ENCODE measurements at places on chromosomes 1 and 21.
A peak's percentile ranks its signal among the peaks of the same experiment; 100 is the strongest.

DNA sequence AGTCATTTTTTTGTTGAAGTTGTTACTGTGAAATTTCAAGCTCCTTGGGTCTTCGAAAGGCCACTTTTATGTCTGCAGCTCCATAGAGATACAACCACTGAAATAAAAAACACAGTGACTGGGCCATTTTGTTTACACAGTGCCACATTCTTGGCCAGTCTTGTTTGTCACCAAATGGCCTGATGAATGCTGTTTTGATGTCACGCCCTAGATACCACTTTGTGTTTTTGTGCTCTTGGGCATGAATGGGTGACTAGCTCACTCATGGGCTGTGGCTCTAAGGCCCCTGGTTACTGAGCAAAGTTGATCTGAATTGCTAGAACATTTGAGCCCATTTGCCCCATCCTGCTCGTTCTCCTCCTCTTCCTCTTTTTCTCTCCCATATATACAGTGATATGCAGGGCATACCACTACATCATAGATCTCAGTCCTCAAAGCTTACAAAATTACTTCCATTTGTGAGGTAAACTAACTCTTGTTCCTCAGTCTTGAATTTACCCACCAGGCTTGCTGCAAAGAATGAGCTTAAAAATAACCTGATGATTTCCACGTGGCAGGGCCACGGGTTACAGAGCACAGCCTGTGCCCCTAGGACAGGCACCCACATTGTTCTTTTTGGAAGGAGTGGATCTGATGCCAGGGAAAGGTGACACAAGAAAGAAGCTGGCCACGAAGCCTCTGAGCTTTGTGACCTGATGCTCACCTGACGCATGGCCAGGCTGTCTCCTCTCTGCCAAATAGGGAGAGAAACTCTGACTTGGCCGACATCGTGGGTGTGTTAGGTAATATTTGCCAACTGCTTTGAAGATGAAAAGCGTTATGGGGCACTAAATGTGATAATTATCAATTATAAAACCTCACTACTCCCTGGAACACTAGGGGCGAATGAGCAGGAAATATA, 92.4 kb downstream of the RUNX1 start:
- DNase-seq: no peak

DNA sequence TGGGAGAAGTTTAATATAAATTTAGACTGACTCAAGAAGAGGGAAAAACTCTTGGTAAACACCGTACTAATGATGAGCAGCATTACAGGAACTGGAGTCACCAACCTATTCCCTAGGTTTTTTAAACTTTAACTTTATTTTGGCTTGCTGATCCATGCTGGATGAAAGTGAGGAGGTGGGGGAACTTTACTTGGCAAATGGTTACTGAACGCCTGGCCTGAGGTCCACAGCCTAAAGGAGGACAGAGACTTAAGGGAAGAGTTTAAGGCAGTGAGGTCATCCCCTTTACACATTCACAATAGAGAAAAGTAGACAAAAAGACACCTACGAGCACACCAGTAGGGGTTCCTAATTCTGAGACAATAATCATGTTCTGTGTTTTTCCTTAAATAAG, 25.6 kb upstream of the A3GALT2 start:
- DNase-seq: no peak

DNA sequence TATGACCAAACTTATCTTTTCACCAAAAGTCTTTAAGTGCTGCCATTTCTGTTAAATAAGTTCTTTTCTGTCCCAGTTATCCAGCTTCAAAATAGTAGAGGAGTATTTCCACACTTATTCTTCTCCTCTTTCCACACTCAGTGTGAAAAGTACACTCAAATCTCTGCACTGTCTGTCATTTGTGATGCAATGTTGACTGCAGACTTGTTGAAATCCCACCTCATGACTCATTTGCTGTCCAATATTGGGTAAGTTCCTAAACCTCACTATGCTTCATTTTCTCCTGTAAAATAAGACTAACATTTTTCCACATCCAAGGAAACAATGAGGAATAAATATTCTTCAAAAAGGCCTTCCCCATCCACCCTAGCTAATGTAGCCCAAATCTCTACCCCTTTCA, 17.5 kb downstream of the LRRIQ3 start:
- DNase-seq: no peak

DNA sequence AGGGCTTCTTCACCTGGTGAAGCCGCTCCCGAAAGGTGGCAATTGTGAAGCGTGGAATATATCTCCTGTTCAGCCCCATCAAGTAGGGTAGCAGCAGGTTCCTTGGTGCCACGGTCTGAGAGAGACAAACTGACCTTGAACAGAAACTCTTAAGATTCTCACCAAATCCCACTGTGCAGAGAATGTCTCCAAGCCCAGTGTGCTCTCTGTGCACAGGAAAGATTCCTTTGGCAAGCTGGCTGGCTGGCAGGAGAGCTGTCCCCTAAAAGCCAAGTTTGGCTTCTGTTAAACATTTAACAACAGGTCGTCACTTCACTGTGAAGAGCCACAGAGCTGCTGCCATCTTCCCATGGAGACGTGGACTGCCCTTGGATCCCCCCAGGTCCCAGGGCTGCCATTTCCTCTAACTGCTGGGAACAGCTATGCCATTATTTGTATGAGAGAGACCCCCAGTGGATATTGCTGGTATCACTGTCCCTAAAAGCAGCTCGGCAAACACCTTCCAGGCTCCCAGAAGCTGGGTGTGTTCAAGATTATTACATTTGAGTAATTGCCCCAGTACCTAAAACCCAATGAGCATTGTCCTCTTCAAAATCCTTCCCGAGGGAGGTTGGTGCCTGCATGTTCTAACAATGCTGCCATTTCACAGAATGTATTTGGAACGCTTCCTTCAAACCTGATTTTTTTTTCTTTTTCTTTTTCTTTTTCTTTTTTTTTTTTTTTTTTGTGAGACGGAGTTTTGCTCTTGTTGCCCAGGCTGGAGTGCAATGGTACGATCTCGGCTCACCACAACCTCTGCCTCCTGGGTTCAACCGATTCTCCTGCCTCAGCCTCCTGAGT, 71.8 kb downstream of the CD58 start:
- DNase-seq: peak; percentile 37

- no peak for DNase-seq
Measured at GRCh38 chr1:209655411-209656231, 3.4 kb upstream of the LAMB3 start.

- peak; percentile 25 for DNase-seq
Measured at GRCh38 chr1:15282810-15283474, 35.9 kb downstream of the FHAD1 start.
